ENCODE measurements at places on chromosomes 2 and 18.
A peak's percentile ranks its signal among the peaks of the same experiment; 100 is the strongest.

- DNase-seq: no peak
These were observed 557.5 kb downstream of the ARHGAP15 start for GRCh38 chr2:143686585-143687164.

GRCh38 chr2:220891405-220891804, 680.7 kb downstream of the EPHA4 start:
- no peak for DNase-seq

- no peak for DNase-seq
These were observed 95.9 kb upstream of the SPTBN1 start for GRCh38 chr2:54360055-54360792.

DNA sequence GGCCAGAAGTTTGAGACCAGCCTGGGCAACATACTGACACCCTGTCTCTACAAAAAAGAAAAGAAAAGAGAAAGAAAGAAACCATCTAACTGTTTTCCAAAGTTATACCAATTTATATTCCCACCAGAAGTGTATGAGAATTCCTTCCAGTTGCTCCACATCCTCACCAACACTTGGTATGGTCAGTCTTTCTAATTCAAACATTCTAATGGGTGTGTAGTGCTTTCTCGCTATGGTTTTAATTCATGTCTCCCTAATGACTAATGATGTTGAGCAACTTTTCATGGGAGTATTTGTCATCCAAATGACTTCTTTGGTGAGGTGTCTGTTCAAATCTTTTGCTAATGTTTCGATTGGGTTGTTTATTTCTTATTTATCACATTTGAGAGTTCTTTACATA, 10.5 kb upstream of the B3GNT7 start:
- DNase-seq: no peak

GRCh38 chr18:36572135-36572856, 256.5 kb downstream of the TPGS2 start:
- no peak for DNase-seq

DNA sequence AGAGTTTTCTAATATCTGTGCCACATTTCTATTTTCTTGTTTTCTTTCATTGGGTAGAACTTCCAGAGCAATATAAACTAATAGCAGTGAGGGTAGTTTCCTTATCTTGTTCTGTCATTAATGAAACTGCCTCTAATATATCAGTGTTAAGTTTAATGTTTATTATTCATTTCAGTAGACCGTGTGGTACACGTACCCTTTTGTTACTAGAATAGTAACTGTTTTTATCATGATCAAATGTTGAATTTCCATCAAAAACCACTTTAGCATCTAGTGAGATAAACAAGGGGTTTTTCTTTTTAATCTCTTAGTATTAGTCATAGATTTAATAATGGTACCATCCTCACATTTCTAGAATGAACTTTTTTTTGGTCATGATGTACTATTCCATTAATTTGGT, 16.0 kb downstream of the DGUOK start:
- no peak for DNase-seq

DNA sequence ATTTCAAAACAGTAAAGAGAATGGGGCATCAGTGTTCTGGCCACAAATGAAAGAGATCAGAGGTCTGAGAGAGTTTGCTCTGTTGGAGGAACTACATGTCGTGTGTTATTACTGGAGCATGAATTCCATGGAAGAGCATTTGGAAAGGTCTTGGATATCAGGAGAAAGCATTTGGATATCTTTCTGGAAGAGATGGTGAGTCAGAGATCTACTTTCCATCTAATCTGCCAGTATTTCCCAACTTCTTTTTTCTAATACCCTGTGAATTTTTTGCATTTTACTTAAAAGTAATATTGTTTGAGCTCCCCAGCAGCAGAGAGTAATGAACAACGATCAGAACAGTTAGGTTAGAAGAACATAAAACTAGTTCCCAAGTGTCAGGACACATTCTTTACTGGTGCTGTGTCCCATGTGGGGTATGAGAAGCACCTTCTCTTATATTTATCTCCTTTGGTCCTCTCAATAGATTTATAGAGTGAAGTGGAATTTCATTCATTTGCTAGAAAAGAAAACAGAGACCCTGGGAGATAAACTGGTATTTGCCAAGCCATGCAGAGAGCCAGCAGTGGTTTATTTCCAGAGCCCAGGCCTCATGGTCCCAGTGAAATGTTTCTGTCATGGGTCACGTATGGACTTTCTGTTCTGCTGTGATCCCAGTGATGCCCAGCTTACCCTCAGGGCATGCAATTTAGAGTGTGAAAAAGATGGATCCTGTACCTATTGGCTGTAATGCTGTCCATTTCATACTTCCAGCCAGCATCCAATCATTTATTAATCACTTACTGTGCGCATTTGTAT, 130.8 kb upstream of the NT5C1B start:
- no peak for DNase-seq

DNA sequence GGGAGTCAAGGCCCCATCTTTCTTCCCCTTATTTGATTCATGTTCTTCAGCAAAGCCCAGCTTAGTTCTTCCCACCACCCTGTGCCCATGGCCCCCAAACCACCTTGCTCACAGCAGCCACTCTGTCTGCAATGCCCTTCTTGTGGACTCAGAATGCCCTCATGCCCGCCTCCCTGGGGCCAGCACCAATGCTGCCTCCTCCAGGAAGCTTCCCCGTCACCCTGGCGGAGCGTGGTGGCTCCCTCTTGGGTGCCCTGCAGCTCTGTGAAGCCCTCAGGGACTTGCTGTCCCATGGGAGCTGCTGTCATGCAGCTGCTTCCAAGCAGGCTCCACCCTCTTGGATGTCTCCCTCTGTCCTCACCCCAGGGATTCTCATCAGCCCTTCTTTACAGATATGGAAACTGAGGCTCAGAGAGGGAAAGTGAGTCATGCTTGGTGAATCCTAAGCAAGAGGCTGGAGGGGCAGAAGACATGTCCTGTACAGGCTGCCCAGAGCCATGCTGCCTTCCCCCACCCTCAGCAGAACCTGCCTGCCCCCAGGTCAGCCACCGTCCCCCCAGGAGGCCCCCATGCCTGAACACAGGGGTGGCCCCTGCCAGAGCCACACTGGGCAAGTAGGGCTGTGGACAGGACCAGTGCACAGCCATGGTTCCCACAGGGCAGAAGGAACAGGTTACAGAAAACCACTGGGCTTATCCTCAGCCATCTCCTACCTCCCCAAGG, 11.8 kb upstream of the DUSP2 start:
- DNase-seq: peak; percentile 67

Data from activated naive CD4-positive, alpha-beta T cell treated with anti-CD3 and anti-CD28 coated beads, Interleukin-2, amount 50 U/mL, for 72 hours (primary cell).